Thyroid gland (tissue), 4 donors: ENCODE measurements at places on chromosomes 13 and 19. TPM values are rescaled to one million over a fixed set of nuclear protein-coding genes. Genes with fewer than 3 reads are reported as not detected.
A peak's percentile ranks its signal among the peaks of the same experiment; 100 is the strongest.

- DNase-seq: no peak
These were observed 53.0 kb upstream of the GPC6 start for GRCh38 chr13:93173654-93174053.

- no peak for DNase-seq
These were observed 185.7 kb upstream of the KL start for GRCh38 chr13:32830336-32831031.

GRCh38 chr19:14073261-14073924 is 807 bp downstream of the MISP3 start:
- DNase-seq: peak; percentile 83

- no peak for DNase-seq
These were observed 320.8 kb downstream of the PCDH20 start for GRCh38 chr13:61094865-61095264.

- no peak for DNase-seq
These were observed 18.3 kb downstream of the UBAC2 start for GRCh38 chr13:99218969-99219368.

DNA sequence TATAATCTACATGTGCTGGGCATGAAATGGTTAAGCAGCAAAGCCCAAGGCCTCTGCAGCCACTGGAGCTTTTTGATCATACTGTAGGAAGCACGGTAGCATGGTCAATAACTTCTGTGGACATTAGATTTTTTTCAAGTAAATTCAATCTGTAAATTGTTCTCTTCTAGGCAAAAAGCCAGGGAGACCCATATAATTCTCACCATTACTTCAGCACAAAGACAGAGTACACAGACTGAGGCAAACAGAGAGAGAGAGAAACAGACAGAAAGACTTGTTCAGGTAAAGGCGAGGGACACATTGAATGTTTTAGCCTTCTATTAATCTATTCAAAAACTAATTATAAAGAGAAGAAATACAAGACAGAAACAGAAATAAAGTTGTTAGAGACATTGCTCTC is 349.4 kb downstream of the RFC3 start:
- DNase-seq: no peak

DNA sequence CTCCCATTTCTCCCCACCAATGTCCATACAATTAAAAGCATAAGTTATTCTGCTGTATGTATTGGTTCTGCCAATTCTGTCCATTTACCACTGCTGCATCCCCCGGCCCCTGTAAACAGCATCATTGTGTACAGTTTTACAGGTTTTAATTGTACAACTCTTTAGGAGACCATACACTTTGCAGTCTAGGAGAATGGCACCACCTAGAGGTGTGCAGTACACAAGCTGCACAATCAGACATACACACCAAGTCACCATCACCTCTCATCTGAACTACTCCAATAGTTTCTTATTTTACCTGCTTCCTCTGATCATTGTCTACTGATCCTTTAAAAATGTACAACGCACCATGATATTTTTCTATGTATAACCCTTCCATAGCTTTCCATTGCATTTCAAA is 855.9 kb upstream of the KLHL1 start:
- no peak for DNase-seq

- DNase-seq: no peak
These were observed 21.2 kb downstream of the RCBTB2 start for GRCh38 chr13:48511621-48512230.

DNA sequence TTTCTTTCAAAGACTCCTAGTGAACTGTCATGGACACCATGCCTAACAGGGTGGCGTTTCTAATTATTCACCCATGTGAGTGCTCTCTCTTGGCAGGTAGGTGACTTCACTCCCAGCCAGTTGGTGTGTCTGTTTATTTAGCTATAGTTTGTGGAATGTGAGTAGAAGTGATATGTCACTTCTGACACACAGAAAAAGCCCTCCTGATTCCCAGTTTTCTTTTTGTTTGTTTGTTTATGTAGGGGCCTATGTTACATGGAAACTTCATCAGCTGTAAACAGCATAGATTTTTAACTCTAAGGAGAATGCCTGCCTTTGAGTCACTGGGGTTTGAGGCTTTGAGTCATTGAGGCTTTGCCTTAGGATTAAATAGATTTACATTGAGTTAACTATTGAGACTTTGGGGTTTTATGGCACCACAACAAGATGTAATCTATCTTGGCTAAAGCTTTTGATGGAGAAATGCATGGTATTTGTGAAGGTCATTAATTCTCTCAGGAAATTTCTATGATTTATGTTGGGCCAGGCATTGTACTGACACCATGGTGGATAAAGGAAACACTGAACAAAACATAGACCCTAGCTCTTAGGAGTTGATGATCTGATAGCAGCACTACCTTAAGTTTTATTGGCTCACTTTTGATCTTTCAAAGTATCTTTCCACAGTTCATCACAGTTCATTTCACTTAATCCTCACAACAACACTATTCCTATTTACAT is 45.3 kb downstream of the UFM1 start:
- no peak for DNase-seq

The IQCN gene
- total RNA-seq: 17.0 TPM
